Stimulated activated CD4-positive, alpha-beta T cell treated with anti-CD3 and anti-CD28 coated beads, Interleukin-2, amount 100 ng/mL, for 4 hours (primary cell): ENCODE measurements at places on chromosomes 2 and 18.

DNA sequence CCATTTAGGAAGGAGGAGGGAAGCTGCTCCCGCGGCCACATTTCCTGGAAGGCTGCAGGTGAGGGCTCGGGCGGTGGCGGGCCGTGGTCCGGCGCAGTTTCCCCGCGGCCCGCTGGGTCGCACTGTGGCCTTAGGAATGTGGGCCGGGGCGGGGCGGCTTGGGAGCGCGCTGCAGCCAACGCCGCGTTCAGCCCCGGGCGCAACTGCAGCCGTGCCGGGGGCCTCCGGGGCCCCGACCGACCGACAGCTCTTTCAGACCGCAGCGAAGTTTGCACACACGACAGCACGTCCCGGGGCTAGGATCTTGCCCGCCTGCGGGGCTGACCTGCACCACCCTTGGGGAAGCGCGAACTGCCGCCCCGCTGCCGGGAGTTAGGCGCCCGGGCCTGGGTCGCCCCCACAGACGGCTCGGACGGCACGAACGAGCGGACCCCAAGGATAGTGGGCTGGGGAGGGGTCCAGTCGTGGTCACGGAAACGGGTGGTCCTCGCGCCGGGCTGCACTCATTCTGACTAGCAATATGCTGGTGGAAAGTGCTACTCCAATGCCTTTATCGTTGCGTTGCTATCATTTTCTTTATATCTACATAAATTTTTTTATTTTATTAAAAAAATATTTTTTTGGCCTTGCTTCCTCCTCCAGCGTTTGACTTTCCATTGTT, 69.9 kb upstream of the DLX2 start:
- DNase-seq = peak; percentile 36

- DNase-seq = no peak
Observed at GRCh38 chr18:69128566-69128965, 272.1 kb upstream of the DOK6 start.

DNA sequence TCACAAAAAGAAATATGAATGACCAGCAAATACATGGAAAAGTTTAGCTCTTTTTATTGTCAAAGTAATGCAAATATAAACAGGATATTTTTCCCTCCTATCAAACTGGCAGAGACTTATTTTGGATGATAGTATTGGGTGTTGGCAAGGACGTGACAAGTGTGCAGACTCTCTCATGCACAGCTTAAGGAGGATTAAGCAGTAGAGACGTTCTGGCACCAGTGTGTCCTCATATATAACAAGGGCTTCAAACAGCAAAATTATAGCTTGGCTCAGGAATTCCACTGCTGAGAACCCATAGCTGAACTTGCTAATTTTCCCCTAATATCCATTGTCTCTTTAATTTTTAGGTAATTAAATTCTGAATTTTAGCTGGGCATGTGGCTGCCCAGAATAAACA, 114.4 kb downstream of the FAM124B start:
- DNase-seq = no peak

GRCh38 chr2:219159771-219160185, 837 bp downstream of the NHEJ1 start:
- DNase-seq = no peak

GRCh38 chr2:37576831-37577230, 94.6 kb downstream of the CDC42EP3 start:
- DNase-seq = no peak

DNA sequence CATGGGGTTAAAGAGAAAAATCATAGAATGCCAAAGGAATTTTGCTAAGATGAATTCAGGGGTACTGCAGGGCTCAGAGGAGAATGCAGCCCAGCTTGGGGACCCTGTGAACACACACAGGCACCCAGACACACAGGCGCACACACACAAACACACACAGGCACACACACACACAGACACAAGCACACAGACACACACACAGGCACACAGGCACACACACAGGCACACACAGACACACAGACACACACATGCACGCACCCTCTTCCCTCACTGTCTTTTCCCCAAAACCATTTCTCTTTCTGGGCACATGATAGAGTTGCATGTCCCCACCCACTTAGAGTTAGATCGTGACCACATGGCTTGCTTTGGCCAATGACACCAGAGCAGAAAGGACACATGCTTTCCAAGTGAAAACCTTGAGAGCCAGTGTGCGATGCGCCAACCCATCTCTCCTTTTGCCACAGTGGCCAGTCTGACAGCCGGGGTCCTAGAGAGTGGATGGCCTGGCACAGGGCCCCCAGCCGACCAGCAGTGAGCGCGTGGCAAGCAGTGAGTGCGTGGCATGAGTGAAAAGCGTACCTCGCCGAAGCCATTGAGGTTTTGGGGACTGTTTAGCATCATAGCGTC, 163.3 kb downstream of the KLHL29 start:
- no peak for DNase-seq
